Activated T-cell treated with anti-CD3 and anti-CD28 coated beads for 24 hours (primary cell): ENCODE measurements at places on chromosomes 6 and 20.

- DNase-seq = no peak
Measured at GRCh38 chr20:41276317-41276751, 41.2 kb downstream of the ZHX3 start.

- peak; percentile 8 for DNase-seq
Measured at GRCh38 chr6:138654715-138655634, 118.6 kb upstream of the CCDC28A start.

DNA sequence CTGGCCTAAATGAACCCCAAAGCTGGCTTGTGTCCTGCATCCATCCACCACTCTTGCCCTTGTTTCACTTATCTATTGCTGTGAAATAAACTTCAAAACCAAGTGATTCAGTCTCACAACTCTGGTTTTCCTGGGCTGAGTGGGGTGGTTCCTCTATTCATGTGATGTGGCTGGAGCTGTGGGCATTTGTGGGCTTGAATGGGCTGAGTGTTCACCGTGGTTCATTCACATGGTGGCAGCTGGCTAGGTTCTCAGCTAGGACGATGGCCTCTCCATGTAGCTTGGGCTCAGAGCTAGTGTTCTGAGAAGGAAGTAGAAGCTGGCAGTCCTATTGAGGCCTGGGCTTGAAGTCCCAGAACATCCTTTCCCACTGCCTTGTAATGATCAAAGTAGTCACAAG is 30.4 kb downstream of the FKBP1A start:
- DNase-seq = no peak

- DNase-seq = no peak
Measured at GRCh38 chr20:62818592-62819493, 2.0 kb downstream of the COL9A3 start.

- DNase-seq = no peak
Measured at GRCh38 chr6:110554966-110555460, 78.6 kb upstream of the SLC22A16 start.

GRCh38 chr6:15336900-15337560 is 91.2 kb downstream of the JARID2 start:
- DNase-seq = no peak

- DNase-seq = no peak
Measured at GRCh38 chr6:44497807-44498206, 110.3 kb downstream of the CDC5L start.

GRCh38 chr20:6006603-6006949 is 47.3 kb downstream of the LRRN4 start:
- no peak for DNase-seq

DNA sequence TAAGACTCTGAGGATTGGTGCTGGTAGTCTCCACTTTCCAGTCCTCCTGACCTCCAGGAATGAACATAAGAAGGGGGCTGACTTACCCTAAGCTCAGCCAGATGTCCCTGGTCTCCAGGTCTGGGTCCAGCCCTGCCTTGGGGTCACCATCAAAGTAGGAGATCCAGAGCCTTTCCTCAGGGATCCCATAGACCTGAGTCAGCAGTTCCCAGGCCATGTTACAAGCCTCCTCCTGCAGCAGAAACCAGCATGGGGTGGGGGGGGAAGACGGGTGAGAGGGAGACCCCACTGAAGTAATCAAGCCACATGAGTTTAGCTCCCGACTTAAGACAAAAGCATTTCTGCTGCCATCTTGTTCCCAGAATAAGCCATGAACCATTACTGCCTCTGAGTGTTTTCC is 1.8 kb downstream of the AARS2 start:
- DNase-seq = no peak

GRCh38 chr20:50649590-50649989 is 41.8 kb downstream of the RIPOR3 start:
- no peak for DNase-seq

DNA sequence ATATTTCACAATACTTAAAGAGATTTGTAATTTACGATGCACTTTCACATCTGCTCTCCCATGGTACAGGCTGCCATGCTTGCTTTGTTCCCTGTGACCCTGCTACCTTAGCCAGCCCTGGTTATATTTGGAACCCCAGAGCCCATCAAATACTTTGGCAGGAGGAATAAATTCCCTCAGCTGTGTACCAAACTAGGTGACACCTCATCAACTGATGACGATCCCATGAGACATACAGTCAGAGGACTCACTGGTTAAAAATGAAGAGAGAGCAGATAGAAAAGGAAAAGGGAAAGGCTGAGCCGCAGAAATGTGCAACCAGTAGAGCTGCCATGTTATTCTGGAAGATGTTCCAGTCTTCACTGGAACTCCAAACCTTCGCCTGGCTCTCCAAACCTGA is 120.0 kb downstream of the SIM1 start:
- no peak for DNase-seq

DNA sequence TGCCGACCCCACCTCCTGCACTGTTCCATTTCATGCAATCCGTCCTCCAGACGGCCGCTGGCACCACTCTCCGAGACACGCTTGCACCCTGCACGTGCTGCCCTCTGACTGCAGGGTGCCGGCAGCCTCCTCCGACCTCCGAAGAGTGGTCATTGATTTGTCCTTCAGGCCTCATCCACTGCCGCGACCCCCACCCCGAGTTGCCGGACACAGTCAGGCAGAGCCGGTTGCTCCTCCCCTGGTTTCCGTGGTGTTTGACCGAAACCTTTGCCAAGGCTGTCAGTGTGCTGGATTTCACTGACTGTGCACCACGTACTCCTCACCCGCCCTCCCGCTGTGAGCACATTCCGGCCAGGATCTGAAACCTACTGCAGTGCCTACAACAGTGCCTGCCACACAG is 156.4 kb upstream of the PDE10A start:
- DNase-seq = no peak

GRCh38 chr20:44832724-44833123 is 22.4 kb upstream of the RIMS4 start:
- no peak for DNase-seq

- DNase-seq = no peak
Measured at GRCh38 chr20:50136822-50137599, 16.5 kb downstream of the PEDS1 start.

- no peak for DNase-seq
Measured at GRCh38 chr6:135231469-135231844, 50.3 kb downstream of the MYB start.

- DNase-seq = no peak
Measured at GRCh38 chr6:28977341-28978132, 27.6 kb downstream of the ZNF311 start.

DNA sequence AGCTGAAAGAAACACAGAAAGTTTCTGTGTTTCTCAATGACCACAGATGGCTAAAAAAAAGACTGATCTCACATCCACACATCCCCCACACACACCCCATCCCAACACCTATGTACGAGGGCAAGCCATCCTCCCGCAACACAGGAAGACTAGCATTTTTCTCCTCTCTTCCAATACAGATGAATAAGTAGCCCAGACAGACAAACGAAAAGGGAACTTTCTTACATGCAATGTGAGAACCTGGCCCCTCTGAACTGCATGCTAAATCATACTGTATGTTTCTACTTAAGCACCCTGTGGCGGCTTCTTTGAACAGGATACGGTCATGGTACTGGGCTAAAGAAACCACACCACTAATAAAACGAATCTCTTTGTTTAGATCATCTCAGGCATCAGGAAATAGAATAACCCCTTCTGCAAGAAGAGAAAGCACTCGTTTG is 116.2 kb downstream of the GMDS start:
- DNase-seq = no peak

- DNase-seq = no peak
Measured at GRCh38 chr6:12929678-12930077, 213.1 kb downstream of the PHACTR1 start.

GRCh38 chr6:120614723-120615122 is 719.6 kb downstream of the TBC1D32 start:
- no peak for DNase-seq

GRCh38 chr6:168671863-168672546 is 231.0 kb downstream of the SMOC2 start:
- no peak for DNase-seq

DNA sequence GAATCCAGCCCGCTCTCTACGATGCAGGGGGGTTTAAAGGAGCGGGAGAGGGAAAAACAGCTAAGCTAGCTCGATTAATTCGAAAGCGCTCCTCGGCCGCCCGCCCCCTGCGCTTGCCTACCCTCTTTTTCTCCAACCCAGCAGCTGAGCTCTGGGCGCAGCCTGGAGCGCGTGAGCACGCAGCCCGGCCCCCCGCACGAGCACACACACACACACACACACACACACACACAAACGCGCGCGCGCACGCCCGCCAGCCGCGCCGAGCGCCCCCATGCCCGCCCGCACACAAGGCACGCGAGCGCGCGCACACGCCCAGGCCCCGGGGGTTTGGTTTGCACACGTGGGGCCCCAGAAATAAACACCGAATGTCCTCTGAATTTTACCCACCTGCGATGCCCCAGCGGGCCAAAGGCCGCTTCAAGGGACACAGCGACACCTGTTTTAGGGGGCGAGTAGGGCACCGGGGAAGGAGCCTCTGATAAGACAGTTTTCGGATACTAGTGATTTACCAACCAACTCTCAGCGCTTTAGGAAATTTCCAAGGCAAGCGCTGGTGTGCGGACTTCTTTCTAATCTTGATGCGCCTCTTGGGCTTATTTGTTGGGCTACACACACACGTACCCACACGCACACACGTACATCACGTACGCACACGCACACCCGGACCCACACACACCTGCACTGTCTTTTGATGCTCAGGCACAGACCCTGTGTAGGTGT is 802 bp upstream of the NRN1 start:
- no peak for DNase-seq

- no peak for DNase-seq
Measured at GRCh38 chr20:17499041-17499440, 32.1 kb downstream of the BFSP1 start.

- DNase-seq = no peak
Measured at GRCh38 chr6:4164456-4164855, 29.1 kb upstream of the ECI2 start.

DNA sequence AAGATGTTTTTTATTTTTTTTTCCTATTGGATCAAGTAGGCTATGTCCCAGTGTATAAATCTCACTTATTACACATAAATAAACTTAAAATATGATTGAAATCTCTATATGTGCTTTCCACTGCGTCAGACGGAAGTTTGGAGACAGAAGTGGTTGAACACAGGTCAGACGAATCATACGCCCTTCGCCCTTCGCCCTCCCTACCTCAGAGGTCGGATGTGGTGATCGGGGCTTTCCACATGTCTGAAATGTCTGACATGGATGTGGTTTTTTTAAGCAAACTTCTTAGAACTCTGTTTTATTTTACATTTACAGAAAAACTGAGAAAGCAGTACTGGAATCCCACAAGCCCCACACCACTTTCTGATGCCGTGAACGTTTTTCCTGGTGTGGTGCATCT is 344.4 kb downstream of the THBS2 start:
- no peak for DNase-seq
